ENCODE measurements at places on chromosomes 13 and 19.
A peak's percentile ranks its signal among the peaks of the same experiment; 100 is the strongest.

DNA sequence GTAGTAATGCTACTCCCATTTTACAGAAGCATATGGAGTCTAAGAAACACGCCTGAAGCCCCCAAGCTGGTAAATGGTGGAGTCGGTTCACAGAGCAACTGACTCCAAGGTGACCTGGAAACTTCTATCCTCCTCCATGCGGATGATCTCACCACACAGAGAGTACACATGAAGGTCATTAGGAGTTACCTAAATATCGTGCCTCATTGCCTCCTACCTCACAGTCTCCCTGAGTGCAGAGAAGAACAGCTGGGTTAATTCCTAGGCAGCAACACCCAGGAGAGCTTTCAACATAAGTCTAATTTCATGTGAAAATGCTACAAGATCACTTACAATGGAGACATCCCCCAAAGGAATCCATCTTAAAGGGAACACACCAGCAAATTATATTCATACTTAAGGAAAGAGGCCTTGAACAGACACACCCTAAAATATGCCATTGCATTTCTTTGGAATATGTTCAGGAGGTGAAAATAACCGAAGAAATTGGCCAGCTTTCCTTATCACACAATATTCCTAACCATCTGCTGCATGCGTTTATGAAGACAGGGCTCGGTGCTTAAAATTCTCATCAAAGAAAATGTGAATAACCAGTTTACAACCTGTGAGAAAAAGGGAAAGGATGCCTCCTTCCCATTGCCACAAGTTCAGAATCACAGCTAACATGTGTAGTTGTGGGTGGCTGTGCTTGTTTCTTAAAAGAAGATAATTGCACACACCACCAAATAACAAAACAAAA lies 203.6 kb upstream of the NBEA start:
- DNase-seq: no peak

- DNase-seq: no peak
Observed at GRCh38 chr19:34096020-34096915, 76.0 kb upstream of the LSM14A start.

- DNase-seq: no peak
Observed at GRCh38 chr19:2240881-2241760, 4.5 kb downstream of the SF3A2 start.

DNA sequence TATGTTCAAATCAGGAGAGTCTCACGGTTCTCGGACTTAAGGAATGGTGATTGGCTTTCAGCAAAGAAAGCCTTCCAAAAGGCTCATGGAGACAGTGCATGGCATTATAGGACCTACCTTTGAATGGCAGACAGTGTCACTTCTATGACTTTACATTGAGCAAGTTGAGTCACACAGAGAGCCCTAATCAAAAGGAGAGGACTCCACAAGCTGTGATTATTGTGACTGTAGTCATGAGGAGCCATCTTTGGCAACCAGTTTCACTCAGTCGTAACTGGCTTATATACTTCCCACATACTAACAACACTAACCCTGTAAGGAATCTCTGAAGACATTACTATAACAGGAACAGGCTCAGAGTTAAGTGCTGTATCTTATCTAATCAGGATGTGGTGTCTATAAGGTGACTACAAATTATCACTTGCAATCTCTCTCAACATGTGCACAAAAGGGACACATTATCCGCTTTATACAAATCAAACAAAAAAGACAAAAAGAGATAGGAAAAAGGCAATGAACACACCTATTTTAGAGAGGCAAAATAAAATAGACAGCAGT lies 6.1 kb downstream of the LGALS14 start:
- DNase-seq: peak; percentile 77

DNA sequence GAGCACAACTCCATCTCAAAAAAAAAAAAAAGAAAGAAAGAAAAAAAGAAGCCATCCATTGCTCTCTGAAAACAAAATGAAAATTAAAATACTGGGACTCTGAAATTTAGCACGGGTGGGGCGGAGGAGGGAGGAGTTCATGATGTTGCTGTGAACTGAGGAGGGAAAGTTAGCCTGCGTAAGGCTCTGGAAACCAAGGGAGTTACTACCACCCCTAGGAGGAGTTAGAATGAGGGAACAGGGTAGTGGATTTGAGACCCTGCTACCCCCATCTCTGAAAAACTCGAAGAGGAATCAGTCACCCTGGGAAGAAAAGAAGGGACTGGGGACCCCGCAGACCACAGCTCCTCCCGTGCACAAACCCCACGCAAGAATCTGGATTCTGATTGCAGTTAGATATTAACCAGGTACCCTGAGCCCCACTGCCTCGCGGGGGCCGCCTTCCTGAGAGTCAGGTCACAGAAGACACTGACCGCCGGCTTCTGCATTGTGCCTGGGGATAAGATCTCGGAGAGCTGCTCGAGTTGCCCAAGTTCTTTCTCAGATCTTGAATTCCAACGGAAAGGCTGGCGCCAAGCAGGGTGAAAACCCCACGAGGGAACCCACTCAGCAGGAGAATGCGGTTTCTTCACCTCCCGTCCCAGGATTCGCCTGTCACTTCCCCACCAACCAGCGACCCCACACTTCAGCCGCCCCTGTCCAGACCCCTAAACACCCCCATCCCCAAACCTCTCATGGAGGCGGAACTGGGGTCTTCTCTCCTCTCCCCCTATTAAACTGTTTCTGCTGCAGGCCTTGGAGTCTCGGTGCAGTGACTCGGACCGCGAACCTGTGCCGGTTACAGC lies 870 bp downstream of the ZNF442 start:
- DNase-seq: no peak

GRCh38 chr19:2619076-2619475 lies 83.4 kb downstream of the GNG7 start:
- DNase-seq: no peak

- no peak for DNase-seq
Observed at GRCh38 chr19:45069056-45069455, 7.2 kb downstream of the ZNF296 start.

DNA sequence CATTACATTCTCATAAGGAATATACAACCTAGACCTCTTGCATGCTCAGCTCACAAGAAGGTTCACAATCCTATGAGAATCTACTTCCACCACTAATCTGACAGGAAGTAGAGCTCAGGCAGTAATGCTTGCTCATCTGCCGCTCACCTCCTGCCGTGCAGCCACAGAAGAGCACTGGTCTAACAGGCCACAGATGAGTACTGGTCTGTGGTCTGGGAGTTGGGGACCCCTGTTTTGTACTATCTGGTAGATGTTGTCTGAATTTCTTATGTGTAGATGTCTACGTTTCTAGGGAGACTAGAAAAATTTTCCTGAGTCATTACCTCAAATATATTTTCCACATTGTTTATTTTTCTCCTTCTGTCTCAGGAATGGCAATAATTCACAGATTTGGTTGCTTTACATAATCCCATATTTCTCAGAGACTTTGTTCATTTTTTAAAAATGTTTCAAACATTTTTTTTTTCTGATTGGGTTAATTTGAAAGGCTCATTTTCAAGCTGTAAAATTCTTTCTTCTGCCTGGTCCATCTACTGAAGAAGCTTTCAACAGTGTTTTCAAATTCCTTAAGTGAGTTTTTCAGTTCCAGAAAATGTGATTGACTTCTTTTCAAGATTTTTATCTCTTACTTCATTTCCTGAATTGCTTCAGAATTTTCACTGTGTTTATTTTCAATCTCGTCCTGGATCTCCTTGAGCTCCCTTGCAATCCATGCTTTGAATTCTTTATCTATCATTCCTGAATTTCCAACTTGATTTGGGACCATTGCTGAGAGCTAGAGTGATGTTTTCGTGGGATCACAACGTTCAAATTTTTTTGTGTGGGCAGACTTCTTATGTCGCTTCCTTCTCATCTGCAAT lies 1322.2 kb downstream of the PCDH9 start:
- DNase-seq: no peak

DNA sequence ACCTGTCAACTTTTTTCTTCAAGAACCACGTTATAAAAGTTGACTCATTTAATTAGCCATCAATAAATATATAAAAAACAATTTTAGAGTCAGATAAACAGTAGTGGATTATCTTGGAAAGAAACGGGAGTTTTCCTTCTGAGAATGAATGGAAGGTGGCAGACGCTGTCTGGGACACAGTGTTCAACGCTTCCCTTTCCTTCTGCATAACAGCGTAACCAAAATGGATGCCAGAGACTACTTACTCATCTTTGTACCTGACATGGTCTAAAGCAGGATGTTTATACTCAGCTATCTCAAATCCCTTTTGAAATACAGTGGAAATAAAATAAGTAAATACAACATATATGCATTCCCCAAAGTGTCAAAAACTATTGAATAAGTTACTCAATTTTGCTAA lies 195.2 kb downstream of the LHFPL6 start:
- DNase-seq: no peak

GRCh38 chr13:111424134-111424533 lies 103.7 kb downstream of the TEX29 start:
- no peak for DNase-seq

DNA sequence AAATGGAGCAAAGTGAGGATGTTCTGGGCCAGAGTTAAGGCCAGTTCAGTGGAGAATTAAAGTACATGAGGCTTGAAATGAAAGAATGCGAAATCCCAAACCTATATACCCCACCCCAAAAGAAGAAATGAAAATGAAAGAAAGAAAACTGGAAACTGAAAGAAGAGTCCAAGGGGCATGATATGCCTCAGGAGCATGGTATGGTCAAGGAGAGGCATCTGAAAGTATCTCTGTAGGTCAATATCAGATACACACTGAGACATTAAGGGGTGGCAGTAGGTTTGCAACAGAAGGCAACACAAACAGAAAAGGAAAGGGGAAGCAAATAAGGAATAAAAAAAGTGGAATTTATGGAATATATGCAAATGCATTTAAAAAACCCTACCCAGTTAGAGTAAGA lies 166.5 kb downstream of the COG6 start:
- no peak for DNase-seq

DNA sequence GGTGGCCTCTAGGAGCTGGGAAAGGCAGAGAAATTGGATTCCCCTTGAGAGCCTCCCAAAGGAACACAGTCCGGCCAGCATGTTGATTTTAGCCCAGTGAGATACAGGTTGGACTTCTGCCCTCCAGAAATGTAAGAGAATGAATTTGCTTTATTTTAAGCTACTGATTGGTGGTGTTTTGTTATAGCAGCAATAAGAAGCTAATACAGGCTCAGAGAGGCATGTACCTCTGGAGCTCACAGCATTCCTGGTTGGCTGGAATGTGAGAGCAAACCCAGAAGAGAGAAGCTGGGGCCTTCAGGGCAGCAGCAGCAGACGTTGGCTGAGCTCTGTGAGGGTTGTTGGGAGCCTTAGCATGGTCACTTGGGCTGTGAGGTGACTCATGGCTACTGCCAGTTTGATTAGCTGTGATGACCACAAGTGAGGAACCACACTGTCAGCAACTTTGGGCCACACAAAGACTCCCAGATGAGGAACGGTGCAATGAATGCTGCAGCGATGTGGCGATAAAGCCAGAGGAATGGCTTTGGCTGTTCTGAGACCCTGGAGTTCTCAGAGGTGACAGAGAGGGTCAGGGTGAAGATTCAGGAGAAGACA lies 80.1 kb downstream of the CYSLTR2 start:
- no peak for DNase-seq

DNA sequence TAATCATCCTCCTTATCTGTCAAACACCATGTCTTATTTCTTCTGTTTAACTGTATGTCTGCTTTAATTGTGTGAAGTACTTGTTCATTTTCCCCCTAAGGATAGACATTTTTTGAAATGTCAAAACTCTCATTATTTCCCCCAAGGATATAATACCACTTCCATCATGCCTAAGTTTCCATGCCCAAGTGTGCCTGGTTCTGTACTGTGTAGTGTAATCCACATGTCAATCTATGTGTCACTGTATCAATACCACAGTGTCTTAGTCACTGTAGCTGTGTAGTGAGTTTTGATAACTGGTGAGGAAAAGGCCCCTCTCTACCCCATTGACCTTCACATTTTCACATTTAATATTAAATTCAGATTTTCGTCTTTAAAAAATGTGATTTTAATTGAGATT lies 1265.5 kb downstream of the PCDH9 start:
- DNase-seq: no peak

- peak; percentile 96 for DNase-seq
Observed at GRCh38 chr19:48872182-48872883, at the start of gene PPP1R15A. PPP1R15A (plus strand) TSS chr19:48872421; CDS start chr19:48873234, 813 bp downstream.

DNA sequence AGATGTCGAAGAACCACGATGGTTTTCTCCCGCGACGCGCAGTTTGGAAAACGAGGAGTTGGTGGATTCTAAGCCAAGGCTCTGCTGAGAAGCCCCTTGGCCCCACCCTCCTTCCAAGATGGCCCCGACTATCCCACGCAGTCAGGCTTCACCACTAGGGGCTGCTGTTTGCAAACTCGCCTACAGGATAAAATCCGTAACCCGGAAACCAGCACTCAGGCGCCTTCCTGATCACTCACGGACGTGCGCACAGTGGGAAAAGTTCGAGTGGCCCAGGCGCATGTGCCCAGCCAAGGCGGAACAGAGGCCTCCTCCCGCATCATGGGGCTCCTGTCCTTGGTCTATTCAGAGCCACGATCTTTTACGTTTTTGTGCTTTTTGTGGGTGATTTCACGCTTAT lies 19.2 kb upstream of the UQCR11 start:
- peak; percentile 9 for DNase-seq

DNA sequence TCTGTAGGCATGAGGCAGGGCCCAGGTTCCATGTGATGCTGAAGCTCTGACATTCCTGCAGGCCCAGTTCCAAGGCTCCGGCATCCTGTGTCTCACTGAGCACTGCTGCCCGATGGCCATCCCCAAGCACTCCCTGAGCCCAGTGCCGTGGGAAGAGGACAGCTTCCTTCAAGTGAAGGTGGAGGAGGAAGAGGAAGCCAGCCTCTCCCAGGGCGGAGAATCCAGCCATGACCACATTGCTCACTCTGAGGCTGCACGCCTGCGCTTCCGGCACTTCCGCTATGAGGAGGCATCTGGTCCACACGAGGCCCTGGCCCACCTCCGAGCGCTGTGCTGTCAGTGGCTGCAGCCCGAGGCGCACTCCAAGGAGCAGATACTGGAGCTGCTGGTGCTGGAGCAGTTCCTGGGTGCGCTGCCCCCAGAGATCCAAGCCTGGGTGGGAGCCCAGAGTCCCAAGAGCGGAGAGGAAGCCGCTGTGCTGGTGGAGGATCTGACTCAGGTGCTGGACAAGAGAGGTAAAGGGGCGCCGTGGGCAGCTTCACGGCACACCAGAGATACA lies 8.0 kb downstream of the ZSCAN22 start:
- no peak for DNase-seq

DNA sequence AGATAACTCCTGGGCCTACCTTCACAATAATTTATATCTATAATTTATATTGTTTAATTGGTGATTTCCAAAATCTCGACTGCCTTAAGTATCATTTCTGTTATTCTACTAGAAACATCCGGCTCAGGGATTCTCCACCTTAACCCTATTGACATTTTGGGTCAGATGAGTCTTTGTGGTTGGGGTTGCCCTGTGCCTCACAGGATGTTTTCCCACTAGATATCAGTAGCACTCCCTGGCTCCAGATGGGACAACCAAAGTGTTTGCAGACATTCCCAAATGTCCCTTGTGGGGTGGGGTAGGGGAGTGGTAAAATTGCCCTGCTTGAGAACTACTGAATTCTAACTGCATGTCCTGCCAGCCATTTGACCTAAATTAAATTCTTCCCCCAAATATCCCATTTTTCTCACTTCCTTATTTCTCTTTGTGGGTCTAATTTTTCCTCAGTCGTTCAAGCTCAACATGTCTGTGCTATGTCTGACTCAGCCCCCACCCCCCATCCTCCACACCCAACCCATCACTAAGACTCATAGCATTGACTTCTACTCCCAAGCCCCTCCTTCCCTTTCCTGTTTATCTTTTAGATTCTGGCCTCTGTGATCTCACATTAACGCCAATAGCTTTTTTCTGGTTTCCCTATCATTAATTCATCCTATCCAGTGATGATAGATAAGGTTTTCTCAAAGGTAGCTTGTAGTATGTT lies 545.1 kb downstream of the EFNB2 start:
- no peak for DNase-seq

- no peak for DNase-seq
Observed at GRCh38 chr13:91154558-91155353, 192.7 kb upstream of the MIR17HG start.

- no peak for DNase-seq
Observed at GRCh38 chr13:57969951-57970350, 338.4 kb downstream of the PCDH17 start.

Measured in T-helper 2 cell (primary cell).